Psoas muscle (tissue), 8 donors: ENCODE measurements at places on chromosomes 5 and 9. TPM values are rescaled to one million over a fixed set of nuclear protein-coding genes. Genes with fewer than 3 reads are reported as not detected.

Gene SEMA6A
- 1.5 TPM for polyA plus RNA-seq

Gene C8G
- polyA plus RNA-seq, result 4.5 TPM

Gene PDE6A
- 0.10 TPM for polyA plus RNA-seq

Gene CCDC192
- 0.12 TPM for polyA plus RNA-seq

Gene PCDHGC3
- 9.0 TPM for polyA plus RNA-seq

Gene KIF20A
- polyA plus RNA-seq, result 0.01 TPM

Gene SLC38A9
- polyA plus RNA-seq, result 4.3 TPM

Gene C5orf34
- polyA plus RNA-seq, result 0.49 TPM

Gene F2RL2
- polyA plus RNA-seq, result not detected

Gene NFIB
- polyA plus RNA-seq, result 5.8 TPM
